ENCODE measurements at places on chromosomes 4 and X.

DNA sequence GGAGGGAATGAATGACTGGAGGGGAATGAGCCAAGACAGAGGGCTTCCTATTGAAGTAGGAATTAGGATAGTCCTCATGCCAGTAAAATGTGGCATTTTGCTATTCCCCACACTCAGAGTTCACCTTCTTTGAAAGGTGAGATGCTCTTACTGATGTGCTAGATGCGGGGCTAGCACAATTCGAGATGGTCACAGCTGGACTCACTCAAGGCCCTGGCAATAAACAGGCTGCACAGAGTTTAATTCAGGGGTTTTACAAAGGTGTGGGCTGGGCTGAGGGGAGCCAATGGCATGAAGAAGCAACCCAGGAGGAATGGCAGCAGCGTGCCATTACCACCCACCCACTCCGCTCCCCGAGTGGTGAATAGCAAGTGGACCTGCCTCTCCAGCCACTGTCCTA, 55.1 kb downstream of the ENPP6 start:
- no peak for DNase-seq

GRCh38 chr4:153634738-153635353, 49.2 kb upstream of the TLR2 start:
- no peak for DNase-seq

DNA sequence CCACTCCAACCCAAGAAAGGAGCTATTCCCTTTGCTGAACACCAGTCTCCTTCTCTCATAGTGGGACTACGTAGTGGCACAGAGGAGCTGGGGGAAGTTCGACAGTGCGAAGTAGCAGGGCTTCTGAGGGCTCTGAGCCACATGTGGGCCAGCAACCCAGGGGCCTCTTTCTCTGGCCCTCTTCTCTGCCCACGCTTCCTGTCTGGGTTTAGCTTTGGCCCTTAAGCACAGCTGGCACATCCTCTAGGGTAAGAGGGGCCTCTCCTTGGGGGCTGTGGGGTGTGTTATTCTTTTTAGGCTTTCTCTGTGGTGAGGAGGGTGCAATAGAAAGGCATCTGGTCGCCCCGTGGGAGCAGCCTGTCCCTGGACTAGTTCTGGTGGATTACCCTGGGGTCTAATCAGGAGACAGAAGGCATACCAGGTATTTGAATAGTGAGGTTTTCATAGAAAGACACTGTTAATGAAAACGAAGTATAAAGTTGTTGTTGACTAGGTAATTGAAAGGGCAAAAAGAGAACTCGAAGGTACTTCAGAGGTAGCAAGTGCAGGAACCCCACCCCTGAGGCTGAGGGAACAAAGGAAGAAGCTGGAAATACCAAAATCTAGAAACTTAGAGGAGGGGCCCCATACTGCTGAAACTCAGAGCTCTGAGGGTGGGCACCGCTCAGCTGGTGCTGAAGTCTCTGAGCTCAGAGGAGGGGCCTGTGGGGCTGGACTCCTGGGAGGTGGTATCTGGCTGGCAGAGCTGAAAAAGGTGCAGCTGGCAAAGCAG, 151.9 kb upstream of the RPS6KA3 start:
- no peak for DNase-seq

DNA sequence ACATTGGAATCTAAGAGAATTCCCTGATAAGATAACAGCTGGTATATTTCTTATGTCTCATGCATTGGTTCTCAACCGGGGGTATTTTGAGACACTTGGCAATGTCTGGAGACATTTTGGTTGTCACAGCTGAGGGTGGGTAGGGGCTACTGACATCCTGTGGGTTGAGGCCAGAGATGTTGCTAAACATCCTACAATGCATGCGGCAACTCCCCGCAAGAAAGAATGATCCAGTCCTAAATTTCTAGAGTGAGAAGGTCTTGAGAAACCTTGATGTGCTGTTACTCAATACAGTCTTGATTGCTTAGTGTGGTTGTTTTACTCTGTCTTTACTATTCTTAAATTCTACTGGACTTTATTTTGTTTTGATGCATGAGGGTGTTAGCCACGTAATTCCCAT, 287.2 kb downstream of the FRMPD4 start:
- DNase-seq = no peak

DNA sequence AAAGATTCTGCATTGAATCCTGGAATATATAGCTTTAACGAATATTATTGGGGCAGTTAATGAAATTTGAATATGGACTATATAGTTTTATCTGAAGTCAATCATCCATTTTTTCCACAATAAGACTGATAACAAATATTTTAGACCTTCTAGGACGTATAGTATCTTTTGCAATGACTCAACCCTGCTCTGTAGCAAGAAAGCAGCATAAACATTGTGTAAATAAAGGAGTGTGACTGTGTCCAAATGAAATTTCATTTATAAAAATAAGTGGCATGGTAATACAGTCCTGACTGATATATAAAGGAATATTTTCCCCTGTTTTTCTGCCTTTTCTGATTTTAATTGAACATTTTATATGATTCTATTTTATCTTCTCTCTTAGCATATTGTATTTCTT, 947.7 kb upstream of the SLIT2 start:
- no peak for DNase-seq

GRCh38 chrX:330726-331150, 12.1 kb upstream of the GTPBP6 start:
- no peak for DNase-seq

DNA sequence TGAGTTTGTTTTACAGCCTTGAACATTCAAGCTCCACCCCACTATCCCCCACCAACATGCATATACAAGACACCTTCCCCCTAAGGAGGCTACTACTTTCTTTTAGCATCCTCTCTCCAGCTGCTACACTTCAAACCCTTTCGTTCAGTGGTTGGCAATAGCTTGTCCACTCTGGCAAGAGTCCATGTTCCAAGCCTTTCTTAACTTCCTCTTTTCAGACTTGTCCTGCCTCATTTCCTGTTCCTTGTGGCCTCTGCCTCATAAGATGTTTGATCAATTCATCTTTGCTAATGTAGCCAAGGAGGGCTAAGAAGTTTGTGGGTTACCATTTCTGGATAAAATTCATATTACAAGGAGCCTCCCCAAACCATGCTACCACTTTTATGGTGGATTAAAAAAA, 20.8 kb upstream of the ZCCHC12 start:
- DNase-seq = no peak

DNA sequence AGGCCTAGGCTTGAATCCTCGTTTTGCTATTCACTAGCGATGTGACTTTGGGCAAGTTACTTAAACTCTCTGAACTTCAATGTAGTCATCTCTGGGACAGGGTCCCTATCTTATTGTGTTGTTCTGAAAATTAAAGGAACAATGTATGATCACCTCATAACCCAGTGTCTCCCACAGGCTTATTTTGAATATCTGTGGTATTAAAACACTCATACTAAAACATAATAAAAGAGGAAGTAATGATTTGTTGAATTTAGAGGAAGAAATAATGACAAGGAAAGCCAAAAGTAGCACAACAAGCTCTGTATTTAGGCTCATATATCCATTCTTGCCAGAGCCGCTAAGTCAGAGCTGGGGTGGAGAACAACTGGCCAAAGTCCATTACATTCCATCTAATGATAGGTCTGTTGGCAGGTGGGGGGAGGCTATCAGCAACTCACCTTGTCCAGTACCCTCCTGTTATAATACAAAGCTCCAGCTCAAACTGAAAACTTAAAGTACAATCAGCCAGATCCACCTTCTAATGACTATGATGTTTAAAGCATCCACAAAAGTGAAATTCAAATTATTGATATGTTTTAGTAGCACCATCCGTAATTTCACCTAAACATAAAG, 64.5 kb upstream of the LSM6 start:
- DNase-seq = no peak

DNA sequence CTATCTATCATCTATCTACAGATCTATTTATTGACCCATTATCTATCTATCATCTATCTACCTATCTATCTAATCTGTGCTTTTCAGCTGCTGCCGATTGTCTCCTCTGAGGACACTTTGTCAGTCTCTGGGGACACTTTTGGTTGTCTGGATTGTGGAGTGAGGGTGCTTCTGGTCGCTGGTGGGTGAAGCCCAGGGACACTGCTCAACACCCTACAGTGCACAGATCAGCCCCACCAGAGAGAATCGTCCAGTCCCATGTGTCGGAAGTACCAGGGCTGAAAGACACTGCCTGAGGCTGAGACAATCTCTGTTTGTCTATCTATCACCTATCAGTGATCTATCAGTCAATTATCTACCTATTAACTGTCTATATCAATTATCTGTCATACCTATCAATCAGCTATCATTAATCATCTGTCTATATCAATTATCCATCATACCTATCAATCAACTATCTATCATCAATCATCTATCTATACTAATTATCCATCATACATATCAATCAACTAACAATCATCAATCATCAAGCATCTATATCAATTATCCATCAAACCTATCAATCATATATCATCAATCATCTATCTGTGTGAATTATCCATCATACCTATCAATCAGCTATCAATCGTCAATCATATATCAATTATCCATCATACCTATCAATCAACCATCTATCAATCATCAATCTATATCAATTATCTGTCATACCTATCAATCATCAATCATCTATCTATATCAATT, 70.0 kb upstream of the PPP2R3B start:
- no peak for DNase-seq

DNA sequence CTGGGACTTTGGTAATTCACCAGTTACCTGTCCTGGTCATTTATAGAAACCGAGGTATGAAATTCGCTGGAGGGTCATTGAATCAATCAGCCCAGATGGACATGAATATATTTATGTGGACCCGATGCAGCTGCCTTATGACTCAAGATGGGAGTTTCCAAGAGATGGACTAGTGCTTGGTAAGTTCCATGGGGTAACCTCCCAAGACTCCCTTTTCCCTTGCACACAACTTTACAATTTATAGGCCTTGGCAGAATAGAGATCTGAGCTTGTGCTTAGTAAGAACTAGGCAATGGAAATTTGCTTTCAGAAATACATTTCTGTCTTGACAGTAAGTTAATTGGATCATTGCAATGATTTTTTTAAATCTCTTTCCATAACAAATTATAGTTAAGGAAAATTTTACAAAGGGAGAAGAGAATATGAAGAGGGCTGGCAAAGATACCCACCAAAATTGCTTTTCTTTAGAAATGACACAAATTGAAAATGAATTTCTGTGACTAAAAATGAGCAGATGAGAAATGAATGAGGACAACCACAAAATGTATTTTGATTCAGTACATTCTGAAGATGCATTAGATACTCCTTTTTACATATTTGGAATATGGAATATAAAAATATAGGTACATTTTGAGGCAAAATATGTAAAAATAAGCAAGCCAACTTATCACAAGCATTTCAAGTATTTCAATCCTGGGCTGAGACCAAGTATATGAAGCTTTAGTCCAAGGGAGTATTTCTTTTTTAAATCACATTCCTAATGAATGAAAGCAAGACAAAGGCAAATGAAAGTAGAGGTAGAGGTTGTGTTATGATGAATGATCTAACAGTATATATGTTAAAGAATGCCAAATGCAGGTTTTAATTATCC, 45.9 kb downstream of the PDGFRA start:
- DNase-seq = no peak

DNA sequence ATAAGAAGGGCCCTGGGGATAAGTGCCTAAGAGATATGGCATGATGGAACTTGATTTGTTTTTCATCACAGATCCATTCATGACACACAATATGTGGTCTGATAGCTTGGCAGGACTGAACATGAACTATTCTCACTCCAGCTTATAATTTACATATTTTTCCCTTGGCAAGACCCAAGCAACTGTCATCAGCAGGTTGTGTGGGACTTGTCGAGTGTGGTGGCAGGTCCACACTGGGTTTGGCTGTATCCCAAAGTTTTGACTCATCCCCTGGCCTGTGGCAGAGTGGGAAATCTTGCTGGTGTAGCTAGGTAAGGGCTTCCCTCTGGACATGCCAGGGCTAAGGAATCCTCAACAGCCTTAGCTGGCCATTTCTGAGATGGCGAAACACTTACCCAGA, 81.0 kb upstream of the STIM2 start:
- no peak for DNase-seq
